ENCODE measurements at places on chromosomes 5 and 9. TPM values are rescaled to one million over a fixed set of nuclear protein-coding genes. Genes with fewer than 3 reads are reported as not detected.
A peak's percentile ranks its signal among the peaks of the same experiment; 100 is the strongest.

Gene KLHL3
- 9.5 TPM for total RNA-seq

Gene GLE1
- total RNA-seq: 53.6 TPM

Gene TEX48
- total RNA-seq: 0.42 TPM

Gene CA9
- 0.89 TPM for total RNA-seq

Gene TMEM252
- total RNA-seq: not detected

Gene RFX3
- 19.8 TPM for total RNA-seq

Gene FAM221B
- total RNA-seq: not detected

Gene CDKN2A
- 4.7 TPM for total RNA-seq

Gene AK1
- 79.0 TPM for total RNA-seq

Gene FYB1
- total RNA-seq: 153 TPM

Gene HTR4
- total RNA-seq: not detected

Gene DNAJC25
- total RNA-seq: 3.8 TPM

Gene NSG2
- not detected for total RNA-seq

DNA sequence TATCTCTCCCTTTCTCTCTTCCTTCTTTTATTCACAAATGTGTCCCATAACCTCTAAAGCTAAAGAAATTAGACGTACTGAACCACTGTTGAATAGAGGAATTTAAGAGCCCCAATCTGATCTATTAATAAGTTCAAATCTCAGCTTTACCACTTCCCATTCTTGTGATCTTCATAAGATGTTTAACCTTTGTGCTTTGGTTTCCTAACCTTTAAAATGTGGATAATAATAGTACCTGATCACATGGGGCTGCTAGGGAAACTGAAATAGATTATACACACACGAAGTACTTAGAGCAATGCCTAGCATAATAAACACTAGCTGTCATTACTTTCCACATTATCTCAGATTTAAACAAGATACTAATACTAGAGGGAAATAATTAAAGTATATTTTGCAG, 324.3 kb upstream of the SEMA6A start:
- ATAC-seq: no peak

DNA sequence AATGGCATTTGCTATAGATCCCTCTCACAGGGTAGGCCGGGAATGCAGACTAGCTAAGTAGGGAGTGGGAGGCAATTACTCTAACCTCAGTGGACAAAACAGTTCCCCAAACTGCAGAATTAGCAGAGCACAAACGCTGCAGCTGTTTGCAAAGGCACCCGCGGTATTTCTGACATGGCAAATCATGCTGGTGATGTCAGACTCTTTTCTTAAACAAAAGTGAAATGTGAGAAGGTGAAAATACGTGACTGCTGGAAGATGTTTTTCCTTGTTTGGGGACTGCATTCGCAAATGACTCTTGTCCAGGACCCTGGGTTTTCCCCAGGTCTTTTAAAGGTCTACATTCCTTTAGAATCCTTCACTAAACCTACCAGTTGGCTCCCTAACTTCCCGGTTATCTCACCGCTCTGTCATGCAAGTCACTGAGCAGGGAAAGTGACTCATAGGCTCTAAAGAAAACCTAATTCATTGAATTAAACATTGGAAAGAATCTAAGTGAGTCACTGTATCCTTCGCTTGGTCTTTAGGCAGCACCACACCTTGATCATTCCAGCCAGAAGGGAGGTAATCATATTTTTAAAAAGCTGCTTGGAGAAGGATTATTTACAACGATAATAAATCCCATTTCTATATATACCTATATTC, 91.5 kb upstream of the DNAH5 start:
- peak; percentile 19 for ATAC-seq

GRCh38 chr5:163259495-163259894, 177.9 kb upstream of the CCNG1 start:
- no peak for ATAC-seq

DNA sequence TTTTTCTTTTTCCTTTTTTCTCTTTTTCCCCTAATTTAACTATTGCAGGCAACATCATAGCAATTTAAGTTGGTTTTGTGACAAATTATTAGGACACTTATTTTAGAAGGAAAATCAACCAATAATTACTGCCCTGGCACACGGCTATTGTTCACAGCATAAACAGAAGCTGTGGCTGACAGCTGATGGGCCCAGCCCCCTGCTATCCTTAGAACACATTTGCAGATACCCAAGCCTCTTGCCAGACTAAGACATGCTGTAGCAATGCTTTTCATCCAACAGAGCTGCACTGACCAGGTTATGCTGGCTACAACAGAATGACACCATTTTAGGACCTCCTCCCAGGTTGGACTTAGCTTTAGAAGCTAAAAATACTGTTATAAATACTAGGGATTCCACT, 852.7 kb upstream of the DMAC1 start:
- ATAC-seq: no peak

DNA sequence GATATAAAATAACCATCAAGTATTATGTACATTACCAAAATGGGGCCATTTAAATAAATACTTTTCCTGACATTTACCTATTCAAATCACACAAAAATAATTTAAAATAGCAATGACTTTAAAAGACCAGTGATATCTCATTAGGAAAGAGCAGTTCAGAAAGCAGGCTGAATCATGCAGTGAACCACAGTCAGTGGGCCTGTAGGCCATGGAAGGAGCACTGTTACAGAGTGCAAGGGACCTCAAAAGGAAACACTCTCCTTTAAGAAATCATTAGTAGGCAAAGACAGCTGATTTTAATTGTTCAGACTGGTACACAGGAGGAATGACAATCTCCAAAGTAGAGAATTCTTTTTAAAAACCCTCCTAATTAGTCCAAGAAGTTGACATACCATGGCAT, 283.5 kb upstream of the EFNA5 start:
- no peak for ATAC-seq

- no peak for ATAC-seq
Observed at GRCh38 chr5:148290271-148291195, 21.7 kb upstream of the SPINK7 start.

DNA sequence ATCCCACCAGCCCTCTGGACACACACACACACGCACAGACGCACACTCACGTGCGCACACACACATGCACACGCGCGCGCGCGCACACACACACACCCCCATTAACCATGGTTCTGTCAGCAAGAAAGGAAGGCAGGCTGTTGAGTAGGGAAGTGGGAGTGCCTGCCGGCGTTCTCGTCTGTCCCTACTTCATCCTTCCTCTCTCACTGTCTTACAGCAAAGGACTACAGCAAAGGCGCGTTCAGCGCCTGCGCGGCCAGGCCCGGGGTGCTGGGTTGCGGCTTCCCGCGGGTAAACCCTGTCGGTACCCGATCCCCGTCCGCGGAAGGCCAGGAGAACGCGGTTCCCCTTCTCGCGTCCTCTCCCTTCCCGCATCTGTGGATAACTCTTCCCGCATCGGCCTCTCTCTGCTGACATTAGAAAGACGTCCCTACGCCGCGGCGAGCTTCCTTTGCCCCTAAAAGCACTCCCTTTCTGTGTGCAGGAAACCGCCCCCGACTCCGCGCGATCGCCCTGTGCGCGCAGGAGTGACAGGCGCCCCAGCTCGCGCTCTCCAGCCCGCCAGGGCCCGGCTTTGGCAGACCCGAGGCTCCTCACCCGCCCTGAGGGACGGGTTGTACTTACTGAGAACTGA, 219.2 kb downstream of the AGTPBP1 start:
- ATAC-seq: peak; percentile 44

- no peak for ATAC-seq
Observed at GRCh38 chr9:133882849-133883755, 109.0 kb downstream of the VAV2 start.

DNA sequence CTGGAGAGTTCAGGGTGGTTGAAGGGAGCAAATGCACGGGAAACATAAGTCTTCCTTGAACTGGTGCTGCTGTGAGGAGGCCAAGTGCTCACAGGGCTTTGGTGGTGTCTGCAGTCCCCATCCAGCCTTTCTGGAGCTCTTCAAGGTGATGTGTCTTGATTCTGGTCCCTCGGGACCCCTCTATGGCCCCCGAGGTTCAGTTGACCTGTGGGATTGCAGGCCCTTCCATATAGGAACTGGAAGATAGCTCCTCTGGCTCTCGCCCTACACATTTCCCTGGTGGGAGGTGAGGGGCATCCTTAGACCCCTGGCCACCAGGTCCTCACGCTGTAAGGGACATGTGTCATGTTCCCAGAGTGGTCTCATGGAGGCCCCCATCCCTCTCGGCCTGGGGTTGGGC, 191.8 kb downstream of the GADD45G start:
- ATAC-seq: no peak

DNA sequence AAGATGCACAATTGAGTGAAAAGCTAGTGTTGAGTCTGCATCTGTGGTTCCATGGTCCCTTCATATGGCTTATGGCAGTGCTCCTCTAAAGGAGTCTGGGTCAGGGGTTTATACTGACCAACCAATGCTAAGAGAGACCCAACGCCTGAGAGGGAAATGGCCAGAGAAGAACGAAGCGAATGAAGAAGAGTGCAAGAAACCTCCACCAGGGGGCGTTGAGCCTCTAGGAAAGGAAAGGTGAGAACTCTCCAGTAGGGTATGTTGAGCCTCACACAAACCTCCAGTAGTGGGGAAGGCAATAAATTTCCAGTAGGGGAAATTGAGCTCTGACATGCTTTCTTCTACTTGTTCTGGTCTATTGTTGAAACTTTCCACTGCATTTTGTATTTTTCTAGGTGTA, 470.6 kb downstream of the PRDM9 start:
- no peak for ATAC-seq

DNA sequence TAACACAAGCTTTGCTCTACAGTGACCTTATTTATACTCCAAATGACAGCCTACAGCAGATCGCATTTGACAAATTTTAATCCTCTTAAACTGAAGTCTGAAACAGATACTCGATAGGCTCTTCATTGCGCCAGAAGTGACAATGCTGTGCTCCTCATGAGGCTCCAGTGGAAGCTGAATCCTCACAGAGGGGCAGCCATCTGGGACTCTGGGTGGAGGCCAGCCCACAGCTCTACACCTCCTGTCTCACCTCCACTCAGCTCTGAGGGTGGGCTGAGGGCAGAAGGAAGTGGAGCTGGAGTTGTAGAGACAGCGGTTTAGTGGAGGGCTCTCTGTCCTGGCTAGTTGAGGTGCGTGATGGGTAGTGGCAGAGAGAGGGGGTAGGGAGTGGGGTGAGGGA, 283.3 kb upstream of the ANKRD55 start:
- no peak for ATAC-seq

DNA sequence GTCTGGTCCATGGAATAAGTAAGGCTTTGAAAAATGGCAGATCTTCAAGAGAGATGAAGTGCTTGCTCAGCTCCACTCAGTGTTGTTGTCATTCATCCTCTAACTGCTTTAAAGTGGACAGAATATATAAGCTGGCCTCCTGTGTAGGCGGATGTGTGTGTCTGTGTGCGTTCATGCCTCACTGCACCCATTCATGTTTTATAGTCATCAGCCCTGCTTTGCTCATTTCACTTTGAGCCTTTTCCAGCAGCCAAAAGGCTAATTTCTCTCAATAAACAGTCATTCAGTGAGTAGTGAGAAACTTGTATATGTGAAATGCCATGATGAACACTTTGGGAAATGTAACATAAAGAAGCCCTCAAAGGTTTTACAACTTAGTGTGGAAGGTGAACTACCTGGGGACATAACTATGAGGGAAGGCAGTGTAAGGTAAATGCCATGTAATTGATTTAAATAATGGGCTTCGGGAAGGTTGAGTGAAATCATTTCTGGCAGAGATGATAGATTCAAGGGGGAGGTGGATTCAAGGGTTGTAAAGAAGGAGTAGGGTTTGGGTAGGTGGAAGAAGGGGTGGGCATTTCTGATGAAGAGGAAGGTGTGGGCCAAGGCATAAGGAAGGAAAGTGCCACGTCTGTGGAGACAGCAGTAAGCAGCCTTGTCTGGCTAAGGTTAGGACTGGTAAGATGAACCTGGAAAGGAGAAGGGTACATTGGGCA, 15.7 kb downstream of the TTC23L start:
- ATAC-seq: peak; percentile 16

GRCh38 chr5:97118261-97119006, 24.0 kb downstream of the LIX1 start:
- no peak for ATAC-seq

DNA sequence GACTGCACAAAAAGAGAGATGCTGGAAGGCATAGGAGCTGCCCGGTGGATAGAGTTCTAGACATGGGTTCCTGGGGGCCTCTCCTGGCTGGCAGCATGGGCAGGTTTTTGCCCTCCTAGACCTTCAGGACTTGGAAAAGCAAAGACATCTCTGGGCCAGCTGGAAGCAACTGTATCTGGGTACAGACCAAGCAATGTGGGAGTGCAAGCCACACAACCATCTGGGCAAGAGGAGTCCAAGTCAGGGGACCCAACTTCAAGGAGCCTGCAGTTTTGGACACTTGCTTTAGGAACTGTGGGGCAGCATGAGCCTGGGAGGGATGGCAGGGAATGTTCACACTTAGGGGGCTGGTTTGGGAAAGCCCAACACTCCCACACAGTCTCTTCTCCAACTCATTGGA, 323.3 kb downstream of the GADD45G start:
- no peak for ATAC-seq

GRCh38 chr5:1039210-1039548, 30.6 kb downstream of the NKD2 start:
- ATAC-seq: no peak

DNA sequence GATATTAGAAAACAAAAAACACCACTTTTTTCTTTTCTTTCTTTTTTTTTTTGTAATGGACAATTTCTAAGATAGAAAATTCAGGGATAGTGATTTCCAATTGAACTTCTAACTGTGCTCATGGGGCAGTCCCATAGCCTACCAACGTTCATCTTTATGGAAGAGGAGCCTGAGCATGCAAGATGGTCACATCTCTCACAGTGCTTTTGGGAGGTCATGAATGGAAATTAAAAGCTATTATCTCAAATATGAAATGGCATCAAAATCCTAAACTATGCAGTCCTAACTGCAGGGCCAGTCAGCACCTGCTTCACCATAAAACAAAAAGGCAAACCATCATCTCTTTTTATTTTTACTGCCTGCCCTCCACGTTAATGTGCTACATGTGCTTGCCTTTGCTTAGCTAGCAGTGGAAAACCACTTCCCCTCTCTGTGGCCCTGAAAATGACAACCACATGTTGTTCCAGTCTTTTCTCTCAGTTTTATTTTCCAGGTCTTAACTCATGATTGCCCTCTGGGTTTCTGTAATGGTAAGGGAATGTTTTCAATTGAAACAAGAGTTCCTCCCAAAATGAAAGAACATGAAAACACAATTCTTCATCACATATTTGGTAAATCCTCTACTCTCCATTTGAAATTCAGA, 16.7 kb downstream of the IFNB1 start:
- peak; percentile 46 for ATAC-seq

GRCh38 chr9:133971121-133971951, 20.8 kb downstream of the VAV2 start:
- ATAC-seq: no peak

DNA sequence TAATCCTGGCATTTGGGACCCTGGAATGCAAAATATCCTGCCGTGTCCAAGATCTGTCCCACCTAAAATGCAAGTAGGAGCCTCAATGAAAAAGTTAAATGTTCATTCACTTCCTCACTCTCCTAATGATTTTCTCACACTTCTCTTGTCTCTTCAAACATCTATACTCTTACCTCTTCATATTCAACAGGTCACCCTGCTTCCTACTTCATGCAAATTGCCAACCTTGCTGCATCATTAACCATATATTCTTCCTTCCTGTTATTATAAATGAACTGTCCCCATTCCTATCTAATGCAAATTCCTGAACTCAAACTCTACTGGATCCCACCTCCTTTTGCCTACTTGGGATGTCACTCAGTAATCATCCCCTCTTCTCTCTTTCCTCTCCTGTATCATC, 74.4 kb downstream of the STRBP start:
- ATAC-seq: no peak

All from activated T-helper 17 cell treated with anti-CD3 and anti-CD28 coated beads, Interleukin-2, amount 50 U/mL, for 72 hours (primary cell).